GM12891 (cell line): ENCODE measurements at places on chromosomes 7 and 10.

- DNase-seq = no peak
Measured at GRCh38 chr10:62386356-62387320, 12.5 kb downstream of the ZNF365 start.

DNA sequence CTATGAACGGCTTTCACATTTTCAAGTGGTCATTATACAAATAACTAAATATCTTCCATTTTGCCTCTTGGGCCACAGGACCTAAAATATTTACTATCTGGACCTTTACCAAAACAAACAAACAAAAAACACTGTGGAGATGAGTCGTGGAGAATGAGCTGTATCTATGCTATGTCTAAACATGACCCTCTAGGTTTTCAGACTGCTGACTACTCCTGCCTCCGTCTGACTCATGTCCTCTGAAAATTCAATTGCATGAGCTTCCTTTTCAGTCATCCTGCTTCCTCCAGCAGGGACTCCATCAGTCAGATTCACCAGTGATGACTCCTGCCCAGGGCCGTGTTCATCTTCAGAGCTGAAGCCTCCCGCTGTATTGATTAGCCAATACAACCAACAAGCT, 96.8 kb downstream of the COL28A1 start:
- no peak for DNase-seq

- no peak for DNase-seq
Measured at GRCh38 chr7:22791204-22792158, 31.2 kb downstream of the TOMM7 start.

DNA sequence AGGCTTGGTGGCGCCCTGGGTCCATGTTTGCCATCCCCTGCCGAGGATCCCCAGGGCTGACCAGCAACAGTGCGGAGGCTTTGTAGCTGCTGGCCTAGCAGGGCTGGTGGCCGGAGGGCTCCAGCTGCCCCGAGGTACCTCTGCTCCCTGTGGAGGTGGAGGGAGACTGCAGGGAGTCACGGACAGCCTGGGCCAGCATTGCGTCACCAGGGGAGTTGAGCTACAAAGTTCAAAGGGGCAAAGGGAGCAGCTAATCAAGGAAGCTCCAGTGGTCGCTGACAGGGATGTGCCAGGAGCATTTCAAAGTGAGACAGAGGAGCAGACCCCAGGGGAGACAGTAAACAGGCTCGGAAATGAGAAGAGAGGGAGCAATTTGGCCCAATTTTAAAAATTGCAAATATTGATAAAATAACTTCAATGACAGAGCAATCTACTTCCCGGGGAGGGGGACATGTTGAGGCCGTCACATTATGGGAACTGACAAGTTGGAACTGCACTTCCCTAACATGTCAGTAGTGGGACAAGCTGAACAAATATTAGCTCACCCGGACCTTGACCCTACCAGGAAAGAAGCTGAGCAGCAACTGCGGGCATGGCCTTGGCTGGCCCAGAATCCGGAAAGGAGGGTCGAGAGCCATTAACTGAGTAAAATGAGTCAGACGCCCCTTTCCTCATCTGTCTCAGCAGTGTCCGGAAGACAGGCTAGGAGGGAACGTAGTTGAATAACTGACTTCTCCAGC, 39.4 kb downstream of the BTBD16 start:
- no peak for DNase-seq

DNA sequence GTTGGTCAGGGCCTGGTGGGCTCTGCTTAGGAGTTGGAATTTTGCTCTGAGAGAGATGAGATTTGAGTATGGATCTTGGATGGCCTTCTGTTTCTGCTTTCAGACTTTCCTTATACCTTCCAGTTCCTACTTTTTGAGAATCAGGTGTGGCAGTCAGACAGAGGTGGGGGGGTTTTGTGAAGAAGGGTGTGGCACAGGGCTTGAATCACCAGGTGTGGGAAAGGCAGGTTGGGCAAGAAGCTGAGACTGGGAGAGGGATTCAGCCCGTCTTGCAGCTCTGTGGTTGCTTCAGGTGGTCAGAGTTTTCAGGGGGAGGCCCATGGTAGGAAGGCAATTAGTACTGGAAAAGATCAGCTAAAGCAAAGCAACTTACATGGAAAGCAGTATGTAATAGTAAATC, 340.2 kb downstream of the LRMDA start:
- DNase-seq = no peak

DNA sequence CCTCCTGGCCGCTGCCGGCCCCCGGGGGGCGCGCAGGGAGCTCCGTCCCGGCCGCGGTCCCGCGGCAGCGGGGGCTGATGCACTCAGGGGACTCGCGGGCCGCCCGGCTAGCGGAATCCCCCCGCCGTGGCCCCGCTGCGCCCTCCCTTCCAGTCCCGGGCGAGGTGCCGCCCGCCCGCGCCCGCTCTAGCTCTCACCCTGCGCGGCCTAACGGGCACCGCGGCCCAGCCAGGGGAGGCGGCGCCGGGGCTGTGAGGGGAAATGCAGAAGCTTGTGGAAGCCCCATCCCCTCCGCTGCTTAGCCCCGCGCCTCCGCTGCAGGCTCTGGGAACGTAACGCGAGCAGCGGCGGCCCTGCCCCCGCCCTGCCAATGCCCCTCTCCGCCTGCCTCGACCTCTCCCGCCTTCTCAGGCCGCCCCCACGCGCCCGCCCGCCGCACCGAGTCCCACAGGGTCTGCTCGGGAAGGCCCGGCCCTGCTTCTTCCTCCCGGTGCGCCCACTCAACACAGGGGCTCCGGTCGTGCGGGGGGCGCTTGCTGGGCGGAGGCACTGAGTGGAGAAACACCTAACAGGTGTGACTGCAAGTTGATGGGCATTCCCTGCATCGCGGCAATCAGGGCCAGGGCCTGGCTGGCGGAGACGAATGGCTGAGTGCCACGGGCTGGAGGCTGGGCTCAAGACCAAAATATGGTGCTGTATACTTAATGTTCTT, 384 bp upstream of the TMEM229A start:
- no peak for DNase-seq

DNA sequence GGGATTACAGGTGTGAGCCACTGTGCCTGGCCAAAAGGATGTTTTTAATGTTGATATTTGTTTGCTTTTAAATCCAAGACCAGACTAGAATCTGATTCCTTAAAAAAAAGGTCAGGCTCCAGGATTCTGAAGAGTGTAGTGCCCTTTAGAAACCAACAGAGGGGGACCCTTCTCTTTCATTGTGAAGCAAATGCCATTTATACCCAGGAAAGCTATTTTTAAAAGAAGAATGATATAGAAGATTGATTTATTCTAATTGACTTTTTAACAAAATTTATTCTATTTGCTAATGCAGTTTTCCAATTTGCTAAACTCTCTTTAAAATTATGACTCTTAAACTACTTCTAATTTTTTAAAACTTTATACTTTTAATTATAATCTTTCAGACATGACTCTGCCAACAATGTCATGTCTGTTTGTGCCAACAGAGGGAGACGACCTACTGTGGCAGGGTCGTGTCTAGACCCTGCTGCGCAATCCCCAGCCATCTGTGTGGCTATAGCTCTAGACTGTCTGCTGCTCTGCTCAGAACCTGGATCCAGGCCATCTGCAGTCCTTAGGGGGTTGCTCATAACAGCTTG, 201.0 kb upstream of the IMMP2L start:
- DNase-seq = peak; percentile 13

DNA sequence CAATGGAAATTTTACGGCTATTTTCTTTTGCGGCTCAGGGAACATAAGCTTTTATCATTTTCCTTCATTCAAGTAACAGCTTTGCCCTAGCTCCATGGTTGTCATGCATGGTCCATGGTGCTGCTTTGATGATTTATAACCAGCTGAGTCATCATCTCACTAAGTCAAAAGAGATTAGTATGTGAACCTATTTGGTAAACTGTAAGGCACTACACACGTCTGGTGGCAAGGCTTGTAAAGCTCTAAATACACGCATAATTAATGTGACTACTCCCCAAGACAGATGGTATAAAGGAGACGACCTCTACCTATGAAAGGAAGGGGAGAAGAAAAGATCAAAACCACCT, 340.2 kb downstream of the KCNMA1 start:
- DNase-seq = no peak

GRCh38 chr10:12243864-12244620, 48.1 kb downstream of the CDC123 start:
- DNase-seq = no peak

- DNase-seq = no peak
Measured at GRCh38 chr10:1577373-1577770, 160.0 kb downstream of the ADARB2 start.
